ENCODE measurements at places on chromosomes 4 and X.

- DNase-seq = no peak
Measured at GRCh38 chr4:188949596-188949995, 810.4 kb downstream of the TRIML1 start.

- DNase-seq = no peak
Measured at GRCh38 chr4:22268350-22269025, 247.4 kb downstream of the ADGRA3 start.

GRCh38 chrX:15055146-15055930, 182.1 kb downstream of the MOSPD2 start:
- DNase-seq = no peak

DNA sequence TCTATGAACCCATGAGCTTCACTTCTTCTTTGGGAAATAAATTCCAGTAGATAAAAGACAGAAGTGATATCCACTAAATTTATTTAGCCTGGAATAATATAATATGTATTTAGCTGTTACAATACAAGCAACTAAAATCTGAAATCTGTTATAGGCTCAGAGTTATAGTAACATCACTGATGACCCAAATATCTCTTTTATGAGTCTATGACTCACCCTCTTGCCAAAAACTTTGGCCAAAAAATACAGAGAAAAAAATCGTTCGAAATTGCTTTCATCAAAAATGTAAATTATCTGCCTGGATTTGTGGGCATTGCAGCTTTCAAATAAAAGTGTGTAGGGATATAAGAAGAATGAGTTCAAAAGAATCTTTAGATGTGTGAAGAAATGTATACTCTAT, 89.4 kb upstream of the DKK2 start:
- DNase-seq = no peak

DNA sequence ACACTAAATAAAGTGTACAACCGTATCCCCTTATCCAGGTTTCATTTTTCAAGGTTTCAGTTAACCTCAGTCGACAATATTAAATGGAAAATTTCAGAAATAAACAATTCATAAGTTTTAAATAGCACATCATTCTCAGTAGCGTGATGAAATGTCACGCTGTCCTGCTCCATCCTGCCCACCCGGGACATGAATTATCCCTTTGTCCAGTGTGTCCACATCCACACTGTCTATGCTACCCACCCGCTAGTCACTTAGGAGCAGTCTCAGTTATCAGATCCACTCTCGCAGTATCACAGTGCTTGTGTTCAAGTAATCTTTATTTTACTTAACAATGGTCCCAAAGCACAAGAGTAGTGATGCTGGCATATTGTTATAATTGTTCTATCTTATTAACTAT, 54.7 kb downstream of the FRYL start:
- no peak for DNase-seq

DNA sequence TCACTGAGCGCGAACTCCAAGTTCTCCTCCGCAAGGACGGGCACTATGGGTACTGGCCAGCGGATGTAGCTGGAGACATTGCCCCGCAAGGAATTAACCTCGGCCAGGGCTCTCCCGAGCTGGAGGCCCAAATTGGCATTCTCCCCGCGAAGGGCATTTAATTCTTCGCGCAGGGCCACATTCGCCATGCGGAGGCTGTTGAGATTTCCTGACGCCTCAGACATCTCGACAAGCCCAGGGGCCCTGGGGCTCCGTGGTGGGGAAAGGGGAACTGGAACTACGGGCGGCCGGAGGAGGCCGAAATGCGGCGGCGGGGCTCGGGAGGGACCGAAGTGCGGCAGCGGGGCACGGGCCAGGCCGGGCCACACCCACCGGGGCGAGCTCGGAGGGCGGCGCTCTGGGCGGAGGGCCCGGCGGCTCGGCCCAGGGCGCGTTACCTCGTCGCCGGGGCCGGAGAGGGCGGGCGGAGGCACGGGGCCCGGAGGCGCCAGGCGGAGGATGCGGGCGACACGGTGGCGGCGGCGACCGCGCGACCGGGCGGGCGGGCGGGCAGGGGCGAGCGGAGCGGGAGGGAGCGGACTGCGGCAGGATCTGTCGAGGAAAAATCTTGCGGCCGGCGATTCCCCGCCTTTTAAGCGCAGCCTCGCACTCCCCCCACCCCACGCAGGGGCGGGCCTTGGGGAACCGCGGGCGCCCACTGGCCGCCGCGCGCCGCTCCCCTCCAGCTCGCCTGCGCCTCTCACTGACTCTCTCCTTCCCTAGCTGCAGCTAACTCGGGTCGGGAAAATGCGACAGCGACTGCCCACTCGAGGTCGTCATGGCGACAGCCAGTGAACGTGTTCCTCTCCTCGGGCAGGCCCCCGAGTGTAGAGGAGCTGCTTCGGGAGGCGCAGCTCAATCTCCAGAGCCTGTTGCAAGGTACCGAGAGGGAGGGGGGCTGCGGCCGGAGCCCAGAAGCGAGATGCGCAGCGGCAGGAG, at the start of gene RTL5:
TSS of gene RTL5 (minus strand) at position 599 of the 978 bp plus-strand sequence.
- no peak for DNase-seq

GRCh38 chr4:113700602-113701150, 60.9 kb downstream of the CAMK2D start:
- DNase-seq = no peak

DNA sequence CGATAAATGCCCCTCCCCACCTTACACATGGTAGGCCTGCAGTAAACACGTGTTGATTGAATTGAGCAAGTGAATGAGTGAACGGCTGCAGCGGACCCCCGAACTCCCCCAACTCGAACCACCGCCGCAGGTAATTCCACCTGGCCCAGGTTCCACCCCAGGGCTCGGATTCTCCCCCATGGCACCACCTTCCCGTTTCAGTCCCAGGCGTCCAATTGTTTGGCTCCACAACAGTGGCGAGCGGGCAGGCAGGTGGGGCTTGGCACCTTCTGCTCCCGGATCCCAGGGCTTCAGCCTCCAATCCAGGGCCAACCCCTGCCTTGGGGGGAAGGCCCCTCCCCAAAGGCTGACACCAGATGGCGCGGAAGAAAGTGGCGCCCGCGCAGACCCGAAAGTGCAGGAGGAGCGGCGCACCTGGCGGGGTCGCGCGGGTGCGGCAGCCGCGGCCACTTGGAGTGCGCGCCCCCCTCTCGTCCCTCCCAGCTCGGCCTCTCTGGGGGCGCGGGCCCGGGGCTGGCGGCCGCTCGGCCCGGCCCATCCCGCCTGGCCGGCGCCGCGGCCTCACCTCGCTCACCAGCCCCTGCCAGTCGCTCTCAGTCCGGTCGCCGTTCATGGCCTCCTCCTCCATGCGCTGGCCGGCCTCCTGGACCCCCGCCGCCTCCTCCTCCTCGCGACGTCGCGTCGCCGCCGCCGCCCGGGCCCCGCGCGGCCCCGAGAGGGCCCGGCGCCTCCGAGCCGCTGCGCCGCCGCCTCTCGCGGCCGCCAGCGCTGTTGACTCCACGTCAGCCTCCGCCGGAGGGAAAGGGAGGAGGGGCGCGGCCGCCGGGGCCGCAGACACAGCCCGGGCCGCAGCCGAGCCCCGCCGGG, at the start of gene CCDC149:
TSS of gene CCDC149 (minus strand) at position 791 of the 867 bp plus-strand sequence. CDS start at position 613, 178 bp downstream.
- no peak for DNase-seq

DNA sequence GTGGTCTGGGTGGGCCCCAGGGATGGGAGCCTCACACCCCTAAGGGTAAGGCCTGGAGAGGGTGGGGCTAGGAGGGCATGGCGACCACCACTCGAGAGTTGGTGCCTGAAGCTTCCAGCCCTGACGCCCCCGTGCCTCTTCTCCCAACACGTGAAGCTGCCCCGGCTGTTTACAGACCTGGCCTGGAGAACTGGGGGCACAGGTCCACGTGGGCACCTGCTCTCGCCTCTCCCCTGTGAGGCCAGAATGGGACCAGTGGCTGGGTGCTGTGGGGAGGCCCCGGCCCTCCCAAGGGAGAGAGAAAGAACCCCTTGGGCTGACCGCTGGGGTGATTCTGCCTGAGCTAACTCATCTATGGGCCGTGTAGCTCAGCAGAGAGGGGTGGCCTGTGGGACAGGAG, 15.5 kb downstream of the NAT8L start:
- DNase-seq = no peak

- DNase-seq = no peak
Measured at GRCh38 chr4:145580906-145581305, 38.3 kb upstream of the MMAA start.
